ENCODE measurements at places on chromosomes 13 and 19.

DNA sequence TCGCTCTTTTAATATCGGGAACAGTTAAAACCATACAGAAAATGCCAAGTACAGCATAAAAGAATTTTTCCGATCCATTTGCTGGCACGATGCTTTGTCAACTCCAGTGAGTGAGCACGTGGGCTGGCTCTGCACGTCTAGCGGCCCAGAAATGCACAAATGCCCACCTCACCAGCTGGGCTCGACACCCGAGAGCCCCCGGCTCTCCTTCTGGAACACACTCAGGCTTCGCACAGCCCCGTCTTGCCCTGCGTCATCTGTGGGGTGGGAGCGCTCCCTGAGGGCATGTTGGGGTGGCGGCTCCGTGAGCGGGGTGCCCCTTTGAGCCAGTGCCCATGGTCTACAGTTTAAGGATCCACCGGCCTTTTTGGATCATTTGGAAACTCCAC is 24.5 kb downstream of the ATP4B start:
- DNase-seq = no peak

- DNase-seq = no peak
Measured at GRCh38 chr13:108346376-108346775, 76.9 kb downstream of the TNFSF13B start.

GRCh38 chr13:49561062-49561410 is 24.3 kb downstream of the RCBTB1 start:
- no peak for DNase-seq

DNA sequence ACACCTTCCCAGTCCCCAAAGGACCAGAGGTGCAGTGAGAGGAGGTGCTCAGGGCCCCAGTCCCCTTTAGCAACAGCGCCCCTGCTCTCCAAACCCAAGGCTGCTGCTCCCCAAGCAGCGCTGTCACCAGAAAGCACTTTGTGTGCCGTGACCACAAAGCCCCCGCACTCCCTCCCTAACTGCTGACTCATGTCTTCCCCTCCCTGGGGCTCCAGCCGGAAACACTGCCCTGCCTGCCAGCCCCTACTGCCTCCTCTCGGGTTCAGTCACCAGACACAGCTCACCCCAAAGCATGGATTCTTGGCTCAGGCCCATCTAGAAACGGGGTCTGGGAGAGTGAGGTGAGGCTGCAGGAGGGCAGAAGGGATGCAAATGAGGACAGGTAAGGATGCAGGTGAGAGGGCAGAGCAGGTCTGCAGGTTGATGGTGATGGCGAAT is 4.9 kb upstream of the TNFSF14 start:
- no peak for DNase-seq

GRCh38 chr19:34217952-34218817 is 36.2 kb upstream of the GARRE1 start:
- no peak for DNase-seq

DNA sequence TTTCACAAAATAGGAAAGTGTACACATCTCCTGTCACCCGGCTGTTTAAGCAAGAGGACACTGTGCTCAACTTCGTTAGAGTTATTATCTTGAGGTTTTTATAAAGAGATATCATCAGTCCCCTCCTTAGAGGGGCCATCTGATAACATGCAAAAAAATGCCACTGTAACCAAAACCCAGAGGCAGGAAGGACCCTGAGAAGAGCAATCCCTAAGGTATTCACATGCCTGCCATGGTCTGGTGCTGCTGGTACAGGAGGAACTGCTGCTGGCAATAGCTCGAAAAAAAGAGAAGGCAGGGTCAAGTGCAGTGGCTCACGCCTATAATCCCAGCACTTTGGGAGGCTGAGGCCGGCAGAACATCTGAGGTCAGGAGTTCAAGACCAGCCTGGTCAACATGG is 12.8 kb upstream of the CEACAM3 start:
- DNase-seq = no peak

- DNase-seq = no peak
Measured at GRCh38 chr13:75347925-75348324, 134.0 kb downstream of the TBC1D4 start.

DNA sequence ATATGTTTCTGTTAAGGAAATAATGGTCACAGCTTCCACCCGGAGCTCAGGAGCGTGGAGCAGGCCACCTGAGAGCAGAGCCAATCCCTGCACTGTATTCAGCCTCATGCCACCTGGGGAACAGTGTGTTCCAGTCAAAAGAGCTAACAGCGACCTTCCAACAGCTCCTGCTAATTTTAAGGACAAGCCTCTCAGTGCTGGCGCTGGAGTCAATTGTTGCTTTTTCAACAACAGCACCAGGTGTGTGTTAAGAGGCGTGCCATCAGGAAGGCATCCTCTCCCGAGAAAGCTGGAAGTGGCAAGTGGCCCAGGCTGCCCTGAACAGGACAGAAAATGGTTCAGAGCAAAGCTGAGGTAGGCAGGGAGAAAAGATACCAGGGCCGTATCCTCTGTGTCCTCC is 102.0 kb downstream of the CACNA1A start:
- no peak for DNase-seq

GRCh38 chr19:42253245-42254088 is 1.5 kb downstream of the ERF start:
- no peak for DNase-seq

DNA sequence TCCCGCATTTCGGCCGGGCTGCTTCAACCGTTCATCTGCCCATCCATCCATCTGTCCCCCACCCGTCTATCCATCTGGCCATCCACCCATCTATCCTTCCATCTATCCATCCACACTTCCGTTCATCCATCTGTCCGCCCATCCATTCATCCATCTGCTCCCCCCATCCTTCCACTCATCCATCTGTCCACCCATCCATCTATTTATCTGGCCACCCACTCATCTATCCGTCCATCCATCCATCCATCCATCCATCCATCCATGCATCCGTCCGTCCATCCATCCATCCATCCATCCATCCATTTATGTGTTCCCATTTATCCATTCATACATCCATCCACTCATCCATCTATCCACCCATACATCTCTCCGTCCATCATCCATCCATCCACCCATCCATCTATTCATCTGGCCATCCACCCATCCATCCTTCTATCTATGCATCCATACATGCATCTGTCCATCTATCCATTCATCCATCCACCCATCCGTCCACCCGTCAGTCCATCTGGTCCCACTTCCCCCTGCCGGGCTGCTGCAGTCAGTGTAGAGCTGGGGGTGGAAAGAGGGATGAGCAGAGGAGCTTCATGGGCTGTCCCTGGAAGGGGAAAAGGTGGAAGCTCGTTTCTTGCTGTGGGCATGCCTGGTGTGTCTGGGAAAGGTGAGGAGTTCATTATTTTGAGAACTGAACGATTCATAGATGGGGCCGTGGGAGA is 722 bp downstream of the HSD11B1L start:
- DNase-seq = no peak

GRCh38 chr13:60111691-60112090 is 52.0 kb downstream of the DIAPH3 start:
- no peak for DNase-seq

DNA sequence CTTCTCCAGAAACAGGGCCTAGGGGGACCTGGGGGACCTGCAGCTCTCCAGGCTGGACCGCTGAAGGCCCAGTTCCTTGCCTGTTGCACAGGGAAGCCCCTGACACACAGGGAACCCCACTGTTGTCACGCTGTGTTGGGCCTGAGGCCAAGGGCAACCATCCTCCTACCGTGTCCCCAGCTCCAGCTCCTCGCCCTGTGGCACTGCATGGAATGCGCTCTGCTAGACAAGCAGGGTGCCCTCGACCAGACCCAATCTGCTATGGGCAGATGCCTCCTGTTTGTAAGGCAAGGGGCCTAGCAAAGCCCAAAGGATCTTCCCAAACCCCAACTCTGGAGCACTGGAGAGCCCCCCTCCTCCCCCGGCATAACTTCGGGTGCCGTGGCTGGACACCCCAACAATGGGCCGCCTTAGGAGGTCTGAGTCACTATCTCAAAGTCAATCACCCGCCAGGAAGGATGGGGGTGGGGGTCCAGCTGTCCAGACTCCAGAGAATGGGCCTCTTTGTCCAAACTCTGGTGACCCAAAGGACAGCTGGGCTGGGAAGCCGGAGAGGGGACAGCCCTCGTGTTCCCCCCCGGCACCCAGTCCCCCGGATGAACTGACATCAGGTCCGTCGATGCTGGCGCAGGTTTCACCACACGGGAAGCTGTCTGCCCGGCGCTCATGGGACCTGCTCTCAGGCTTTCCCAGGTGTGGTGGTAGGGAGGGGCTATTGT is 3.7 kb downstream of the BRSK1 start:
- DNase-seq = no peak

- no peak for DNase-seq
Measured at GRCh38 chr13:108662528-108662927, 33.1 kb downstream of the MYO16 start.

GRCh38 chr19:12543855-12544254 is 7.4 kb downstream of the ZNF564 start:
- DNase-seq = no peak

GRCh38 chr13:59584761-59585670 is 578.7 kb downstream of the DIAPH3 start:
- DNase-seq = no peak

DNA sequence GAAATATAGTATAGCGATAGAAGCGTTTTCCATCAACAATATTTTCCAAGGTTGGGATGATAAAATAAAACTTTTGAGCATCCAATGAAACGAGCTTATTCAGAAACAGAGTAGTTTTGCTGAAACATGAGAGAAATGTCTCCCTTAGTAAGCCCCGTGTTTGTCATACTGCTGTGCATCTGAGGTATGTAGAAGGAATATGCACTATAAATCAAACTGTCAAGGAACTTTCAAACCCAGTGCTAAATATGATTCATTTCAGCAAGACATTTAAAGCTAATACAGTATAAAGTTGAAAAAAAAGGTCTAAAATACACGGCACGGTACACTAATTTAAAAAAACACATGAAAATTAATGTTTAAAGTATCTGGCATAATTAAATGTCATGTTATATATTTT is 546.2 kb downstream of the SLITRK5 start:
- DNase-seq = no peak

GRCh38 chr19:55197528-55197927 is 11.8 kb downstream of the PTPRH start:
- DNase-seq = no peak

- DNase-seq = no peak
Measured at GRCh38 chr13:53272873-53273272, 244.3 kb downstream of the OLFM4 start.

GRCh38 chr19:35351411-35352176 is 3.9 kb downstream of the FFAR1 start:
- no peak for DNase-seq

DNA sequence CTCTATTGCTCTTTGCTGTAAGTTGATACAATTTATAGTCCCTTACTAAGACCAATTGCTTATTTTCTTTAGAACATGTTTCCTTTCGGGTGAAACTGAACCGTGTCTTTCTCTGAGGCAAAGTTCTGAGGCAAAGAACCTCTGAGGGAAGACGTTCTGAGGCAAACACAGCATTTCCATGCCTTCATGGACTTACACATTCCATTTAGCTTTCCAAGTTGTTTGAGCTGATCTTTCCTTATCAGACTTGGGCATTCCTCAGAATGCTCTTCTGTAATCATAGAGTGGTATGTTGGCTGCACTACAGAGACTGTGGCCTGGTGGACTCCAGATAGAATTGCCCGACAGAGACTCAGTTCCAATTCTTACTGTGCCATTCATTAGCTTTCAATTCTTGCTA is 579.1 kb downstream of the KCTD12 start:
- no peak for DNase-seq

- no peak for DNase-seq
Measured at GRCh38 chr13:113090415-113090770, 15.2 kb upstream of the F7 start.

GRCh38 chr13:21579754-21580316 is 24.1 kb downstream of the MICU2 start:
- DNase-seq = no peak

- no peak for DNase-seq
Measured at GRCh38 chr13:24557081-24557480, 44.5 kb upstream of the PARP4 start.

DNA sequence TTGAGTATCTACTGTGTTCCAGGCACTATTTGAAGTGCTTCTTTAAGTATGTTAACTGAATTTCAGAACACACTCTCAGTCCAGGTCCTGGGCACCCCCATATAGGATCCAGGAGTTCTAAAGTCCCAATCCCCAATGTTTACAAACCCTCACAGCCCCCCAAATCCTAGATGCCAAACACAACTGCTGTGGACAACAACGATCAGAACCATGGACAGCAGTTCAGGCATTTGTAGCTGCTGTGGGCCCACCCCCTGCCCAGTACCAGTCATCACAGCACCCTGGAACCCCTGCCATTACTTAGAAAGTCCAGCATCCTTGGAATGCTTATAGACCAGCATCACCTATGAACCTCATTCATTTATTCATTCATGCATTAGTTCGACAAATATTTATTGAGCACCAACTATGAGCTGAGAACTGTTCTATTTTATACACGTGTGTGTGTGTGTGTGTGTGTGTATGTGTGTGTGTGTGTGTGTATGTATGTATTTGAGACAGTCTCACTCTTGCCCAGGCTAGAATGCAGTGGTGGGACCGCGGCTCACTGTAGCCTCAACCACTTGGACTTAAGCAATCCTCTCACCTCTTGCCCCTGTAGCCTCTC is 19.3 kb upstream of the SDHAF1 start:
- DNase-seq = no peak

GRCh38 chr13:43329702-43330101 is 306.3 kb downstream of the DNAJC15 start:
- DNase-seq = no peak

DNA sequence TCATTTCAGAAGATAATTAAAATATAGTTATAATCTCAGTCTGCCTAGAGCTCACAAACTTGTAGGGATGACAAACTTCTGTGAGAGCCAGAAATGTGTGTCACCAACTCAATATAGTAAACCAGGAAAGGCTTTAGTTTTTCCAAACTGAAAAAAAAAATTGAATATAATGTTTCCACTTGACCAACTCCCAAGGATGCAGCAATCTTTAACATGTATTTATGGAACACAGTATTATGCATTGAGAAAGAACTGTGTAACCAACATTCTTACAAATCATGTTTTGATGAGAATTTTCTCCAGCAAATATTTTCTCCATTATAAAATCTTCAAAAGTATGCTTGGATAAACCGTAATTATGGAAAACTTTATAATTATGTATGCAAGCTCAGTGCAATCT is 50.1 kb upstream of the KLF12 start:
- DNase-seq = no peak

DNA sequence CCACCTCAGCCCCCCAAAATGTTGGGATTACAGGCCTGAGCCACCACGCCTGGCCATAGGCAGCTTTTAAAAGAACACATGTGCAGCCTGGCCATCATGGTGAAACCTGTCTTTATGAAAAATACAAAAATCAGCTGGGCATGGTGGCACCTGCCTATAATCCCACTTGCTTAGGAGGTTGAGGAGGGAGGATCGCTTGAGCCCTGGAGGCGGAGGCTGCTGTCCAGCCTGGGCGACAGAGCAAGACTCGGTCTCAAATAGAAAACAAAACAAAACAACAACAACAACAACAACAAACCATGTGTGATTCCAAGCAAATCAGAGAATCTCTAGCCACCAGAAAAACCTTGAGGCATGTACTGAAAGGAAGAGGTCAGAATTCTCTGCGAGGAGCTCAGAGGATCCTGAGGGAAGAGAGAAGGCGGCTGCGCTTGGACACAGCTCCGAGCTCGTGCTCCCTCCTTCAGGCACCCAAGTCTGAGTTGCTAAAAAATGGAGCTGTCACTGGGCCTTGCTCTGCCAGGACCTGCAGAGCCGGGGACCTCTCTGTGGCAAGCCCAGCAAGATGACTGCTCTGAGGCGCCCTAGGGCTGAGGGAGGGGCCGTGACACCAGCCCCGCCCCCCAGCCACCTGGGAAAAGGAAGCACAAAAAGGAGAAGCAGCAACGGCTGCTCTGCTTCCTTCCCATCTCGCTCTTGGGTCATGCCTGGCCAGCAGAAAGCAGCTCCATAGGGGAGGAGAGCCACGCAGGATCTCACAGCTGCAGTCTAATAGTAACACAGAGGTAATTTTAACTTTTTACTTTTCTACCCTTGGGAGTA is at the start of gene ARL11:
Gene ARL11, plus strand, starts transcription at position 677 of the 822 bp plus-strand sequence. CDS start 1,941 bp downstream, outside the sequence.
- no peak for DNase-seq
